Thoracic aorta (tissue), 2 donors: ENCODE measurements at places on chromosomes 6 and 20. TPM values are rescaled to one million over a fixed set of nuclear protein-coding genes. Genes with fewer than 3 reads are reported as not detected.
A peak's percentile ranks its signal among the peaks of the same experiment; 100 is the strongest.

DNA sequence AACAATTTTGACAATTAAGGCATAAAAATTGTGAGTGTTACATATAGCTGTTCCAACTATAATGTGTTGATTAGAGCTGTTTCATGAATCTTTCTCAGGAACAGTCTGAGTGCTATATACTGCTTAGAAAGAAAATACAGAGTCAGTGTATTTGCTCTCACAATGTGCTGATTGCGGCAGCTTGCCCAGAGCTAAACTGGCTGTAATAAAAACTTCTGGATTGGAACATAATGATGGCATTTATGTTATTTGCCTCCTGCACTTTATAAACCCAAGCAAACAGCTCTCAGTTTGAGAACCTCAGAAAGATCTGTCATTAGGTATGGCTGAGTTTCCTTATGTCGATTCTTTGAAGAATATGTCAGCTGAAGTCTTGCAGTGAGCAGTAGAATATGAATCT, 29.5 kb downstream of the FLRT3 start:
- H3K27ac ChIP-seq = no peak overlapping the region
- no peaks in the 10 kb centered on the region for H3K4me1 ChIP-seq
- DNase-seq = no peak
- no peaks in the 10 kb centered on the region for H3K27me3 ChIP-seq
- no peak overlapping the region for H3K4me3 ChIP-seq

The WFDC5 gene
- total RNA-seq = not detected

DNA sequence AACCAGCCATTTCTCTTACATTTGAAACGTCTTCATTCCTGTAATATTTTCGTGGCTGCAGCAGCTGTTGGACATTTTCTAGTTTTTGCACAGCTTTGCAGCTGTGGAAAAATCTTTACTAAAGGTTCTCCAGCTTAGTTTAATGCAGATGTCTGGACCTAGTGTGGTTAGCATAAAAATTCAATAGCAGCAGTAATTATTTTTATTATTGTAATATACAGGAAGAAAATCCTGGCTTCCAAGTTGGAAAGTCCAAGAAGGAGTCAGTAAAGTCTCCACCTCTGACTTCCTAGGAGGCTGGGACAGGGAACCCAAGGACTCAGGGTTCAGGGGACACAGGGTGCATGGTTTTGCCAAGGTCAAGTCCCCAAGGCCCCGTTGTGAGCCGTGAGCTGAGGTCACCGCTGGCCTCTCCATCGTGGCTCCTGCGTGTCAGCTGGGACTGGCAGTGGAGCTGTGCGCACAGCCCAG, 230.6 kb downstream of the FNDC1 start:
- H3K27ac ChIP-seq = no peak overlapping the region
- no peaks in the 10 kb centered on the region for H3K36me3 ChIP-seq
- no peaks in the 10 kb centered on the region for H3K27me3 ChIP-seq
- peaks cover 4% of the 10 kb centered on the region for H3K4me1 ChIP-seq
- H3K4me3 ChIP-seq = no peak overlapping the region

DNA sequence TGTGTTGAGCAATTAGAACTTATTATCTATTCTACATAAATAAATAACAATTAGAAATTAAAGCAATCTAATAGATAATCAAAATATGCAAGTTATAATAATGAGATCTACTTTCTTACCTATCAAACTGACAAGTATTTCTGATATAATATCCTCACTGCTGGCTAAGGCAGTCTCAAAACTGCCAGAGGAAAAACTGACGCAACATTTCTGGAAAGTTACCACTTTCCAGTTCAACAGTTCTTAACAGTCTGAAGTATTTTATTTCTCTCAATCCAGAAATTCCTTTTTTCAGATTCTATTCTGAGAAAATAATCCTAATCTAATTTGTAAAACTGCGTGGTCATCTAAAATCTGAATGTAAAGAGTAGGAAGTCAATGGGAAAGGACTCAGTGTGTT, 121.0 kb downstream of the TRDN start:
- peaks cover 27% of the 10 kb centered on the region for H3K4me1 ChIP-seq
- H3K4me3 ChIP-seq = no peak overlapping the region
- H3K27me3 ChIP-seq = no peaks in the 10 kb centered on the region

DNA sequence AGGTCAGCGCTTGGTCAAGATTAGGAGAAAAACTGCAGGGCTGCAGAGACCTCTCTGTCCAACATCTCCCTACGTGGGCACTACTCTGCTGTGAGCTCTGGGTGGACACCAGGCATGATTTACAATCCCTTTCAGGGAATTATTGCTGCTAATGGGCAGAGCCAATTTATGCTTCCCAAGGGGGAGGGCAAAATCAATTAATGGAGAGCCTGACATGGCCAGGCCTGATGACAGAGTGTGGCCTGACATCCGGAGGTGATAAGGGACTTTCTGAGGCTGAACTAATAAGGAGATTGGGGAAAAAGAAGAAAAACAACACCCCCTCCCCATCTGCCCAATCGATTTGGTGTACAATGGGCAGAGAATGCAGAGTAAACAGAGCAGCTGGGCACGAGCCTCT, 5.0 kb upstream of the KCNK16 start:
- H3K27me3 ChIP-seq = no peaks in the 10 kb centered on the region

DNA sequence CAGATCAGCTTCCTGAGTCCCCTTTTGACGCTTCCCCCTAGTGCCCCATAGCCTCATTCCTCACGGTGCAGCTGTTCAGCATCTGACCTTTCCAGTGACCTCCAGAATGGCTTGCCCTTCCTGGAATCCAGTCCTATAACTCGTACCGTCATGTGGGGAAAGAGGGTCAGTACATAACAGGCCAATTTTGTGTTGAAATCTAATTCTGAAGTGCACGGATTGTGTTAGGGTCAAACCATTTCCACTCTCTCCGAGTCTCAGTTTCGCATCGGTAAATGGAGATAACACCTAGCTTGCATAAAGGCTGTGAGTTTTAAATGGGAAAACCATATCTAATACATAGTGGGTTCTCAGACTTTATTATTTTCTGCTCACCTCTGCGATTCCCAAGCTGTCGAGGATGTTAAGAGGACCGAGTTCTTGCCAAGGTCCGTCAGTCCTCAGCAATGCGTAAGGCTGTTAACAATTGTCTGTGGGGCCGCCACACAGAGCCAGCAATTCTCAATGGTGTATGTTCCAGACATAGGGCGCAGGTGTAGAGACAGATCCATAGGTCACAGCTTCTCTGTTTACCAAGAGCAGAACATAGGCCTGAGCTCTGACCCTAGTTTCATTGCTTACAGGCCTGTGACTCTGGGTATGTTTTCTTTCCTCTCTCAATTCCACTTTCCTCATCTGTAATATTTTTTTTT, 45.5 kb upstream of the CCR6 start:
- no peaks in the 10 kb centered on the region for H3K4me1 ChIP-seq
- H3K27ac ChIP-seq = no peak overlapping the region
- H3K27me3 ChIP-seq = no peaks in the 10 kb centered on the region
- DNase-seq = no peak
- no peak overlapping the region for H3K4me3 ChIP-seq

- no peak for DNase-seq
- no peak overlapping the region for H3K4me3 ChIP-seq
- no peaks in the 10 kb centered on the region for H3K4me1 ChIP-seq
- H3K27ac ChIP-seq = no peak overlapping the region
- peaks cover 15% of the 10 kb centered on the region for H3K36me3 ChIP-seq
Observed at GRCh38 chr6:99543968-99544367, 24.5 kb downstream of the CCNC start.

- DNase-seq = no peak
- no peak overlapping the region for H3K4me3 ChIP-seq
Observed at GRCh38 chr6:19501737-19502245, 335.4 kb upstream of the ID4 start.

DNA sequence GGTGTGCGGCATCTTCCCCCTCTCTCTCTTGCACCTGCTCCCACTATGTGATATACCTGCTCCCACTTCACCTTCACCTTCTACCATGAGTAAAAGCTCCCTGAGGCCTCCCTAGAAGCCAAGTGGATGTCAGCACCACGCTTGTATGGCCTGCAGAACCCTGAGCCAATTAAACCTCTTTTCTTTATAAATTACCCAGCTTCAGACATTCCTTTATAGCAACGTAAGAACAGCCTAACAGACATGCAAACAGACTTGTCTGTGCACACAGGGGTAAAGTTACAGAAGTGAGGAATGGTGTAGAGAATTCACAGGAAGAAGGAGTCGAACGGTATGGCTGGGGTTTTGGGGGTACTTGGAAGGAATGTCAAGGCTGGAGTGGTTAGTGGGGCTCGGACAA, 14.8 kb upstream of the TGM2 start:
- no peak overlapping the region for H3K27ac ChIP-seq
- no peak overlapping the region for H3K4me3 ChIP-seq
- no peaks in the 10 kb centered on the region for H3K36me3 ChIP-seq

DNA sequence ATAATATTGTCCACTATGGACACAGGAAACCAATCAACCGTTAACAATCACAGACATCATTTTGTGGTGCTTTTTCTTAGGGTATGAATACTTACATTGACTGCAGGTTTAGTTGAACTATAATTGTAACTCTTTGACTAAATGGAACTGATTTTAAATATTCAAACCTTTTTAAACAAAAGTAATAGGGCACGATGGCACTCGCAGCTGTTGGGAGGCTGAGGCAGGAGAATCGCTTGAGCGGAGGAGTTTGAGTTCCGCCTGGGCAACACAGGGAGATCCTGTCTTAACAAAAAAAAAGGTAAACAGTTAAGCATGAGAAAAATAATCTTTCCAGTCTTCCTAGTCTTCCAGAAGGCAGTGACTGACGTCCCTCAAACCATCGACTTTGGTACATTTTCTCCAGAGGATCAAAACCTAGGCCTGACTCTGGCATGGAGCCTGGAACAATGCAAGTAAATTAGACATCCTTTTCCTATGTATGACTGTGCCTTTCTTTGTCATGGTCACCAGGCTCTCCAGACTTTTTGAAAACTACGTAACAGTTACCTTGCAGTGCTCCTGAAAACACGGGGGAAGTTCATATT, 16.6 kb upstream of the PRDM13 start:
- H3K27ac ChIP-seq = no peak overlapping the region
- H3K27me3 ChIP-seq = peaks cover 21% of the 10 kb centered on the region
- peaks cover 15% of the 10 kb centered on the region for H3K4me1 ChIP-seq
- no peaks in the 10 kb centered on the region for H3K36me3 ChIP-seq

- no peak for DNase-seq
- H3K27ac ChIP-seq = peak overlapping the region; percentile 55
- peaks cover 10% of the 10 kb centered on the region for H3K4me1 ChIP-seq
- H3K4me3 ChIP-seq = no peak overlapping the region
Observed at GRCh38 chr6:121652223-121652622, 216.8 kb downstream of the GJA1 start.

DNA sequence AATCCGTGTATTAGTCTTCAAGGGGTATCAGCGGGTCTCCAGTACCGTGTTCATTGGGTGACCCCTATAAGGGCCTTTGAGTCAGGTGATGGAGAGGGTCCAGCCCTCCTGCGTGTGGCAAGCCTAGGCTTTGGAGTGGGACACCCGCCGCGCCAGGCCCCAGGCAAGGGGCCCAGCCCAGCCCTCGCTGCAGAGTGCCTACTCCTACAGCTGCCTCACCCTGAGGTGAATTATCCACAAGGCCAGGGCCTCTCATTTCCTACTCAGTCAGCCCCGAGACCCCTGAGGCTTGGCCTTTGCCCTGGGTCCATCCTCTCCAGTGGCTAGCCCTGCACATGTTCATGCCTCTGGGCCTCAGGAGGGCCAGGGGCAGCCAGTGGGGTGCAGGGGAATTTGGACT, 45.1 kb downstream of the TMEM242 start:
- H3K27me3 ChIP-seq = no peaks in the 10 kb centered on the region
- H3K4me3 ChIP-seq = no peak overlapping the region
- no peak for DNase-seq

The SIM1 gene
- not detected for total RNA-seq

The WFDC2 gene
- total RNA-seq = not detected

GRCh38 chr6:147161974-147162495, 42.2 kb upstream of the STXBP5 start:
- no peaks in the 10 kb centered on the region for H3K4me1 ChIP-seq
- H3K27ac ChIP-seq = no peak overlapping the region
- no peak overlapping the region for H3K4me3 ChIP-seq
- H3K36me3 ChIP-seq = no peaks in the 10 kb centered on the region

- H3K27ac ChIP-seq = no peak overlapping the region
- H3K4me1 ChIP-seq = no peaks in the 10 kb centered on the region
- H3K36me3 ChIP-seq = no peaks in the 10 kb centered on the region
- H3K4me3 ChIP-seq = no peak overlapping the region
- no peaks in the 10 kb centered on the region for H3K27me3 ChIP-seq
Observed at GRCh38 chr20:62493253-62493885, 17.6 kb upstream of the GATA5 start.

DNA sequence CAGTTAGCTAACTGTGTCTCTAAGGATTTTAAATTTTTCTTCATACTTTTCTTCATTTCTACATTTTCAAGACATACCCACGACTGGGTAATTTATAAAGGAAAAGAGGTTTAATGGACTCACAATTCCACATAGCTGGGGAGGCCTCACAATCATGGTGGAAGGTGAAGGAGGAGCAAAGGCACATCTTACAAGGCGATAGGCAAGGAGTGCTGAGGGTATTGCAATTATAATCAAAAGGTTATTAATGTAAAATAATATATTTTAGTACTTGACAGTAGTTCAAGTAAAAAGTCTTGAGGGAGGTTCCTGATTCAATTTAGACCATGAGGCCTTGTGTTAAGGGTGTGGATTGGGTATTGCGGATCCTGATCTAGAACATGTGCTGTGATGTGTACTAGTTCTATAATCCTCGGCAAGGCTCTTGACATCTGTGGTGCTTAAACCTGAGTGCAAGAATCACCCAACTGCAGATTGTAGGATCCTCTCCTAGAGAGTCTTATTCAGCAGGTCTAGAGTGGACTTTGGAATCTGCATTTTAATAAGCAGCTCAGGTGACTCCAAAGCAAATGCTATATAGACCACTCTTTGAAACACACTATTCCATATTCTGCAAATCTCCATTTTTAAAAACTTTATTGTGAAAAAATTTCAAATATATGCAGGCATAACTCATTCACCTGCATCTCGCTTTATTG, 7.2 kb upstream of the ABCC10 start:
- H3K27me3 ChIP-seq = no peaks in the 10 kb centered on the region
- no peak overlapping the region for H3K27ac ChIP-seq
- DNase-seq = no peak

DNA sequence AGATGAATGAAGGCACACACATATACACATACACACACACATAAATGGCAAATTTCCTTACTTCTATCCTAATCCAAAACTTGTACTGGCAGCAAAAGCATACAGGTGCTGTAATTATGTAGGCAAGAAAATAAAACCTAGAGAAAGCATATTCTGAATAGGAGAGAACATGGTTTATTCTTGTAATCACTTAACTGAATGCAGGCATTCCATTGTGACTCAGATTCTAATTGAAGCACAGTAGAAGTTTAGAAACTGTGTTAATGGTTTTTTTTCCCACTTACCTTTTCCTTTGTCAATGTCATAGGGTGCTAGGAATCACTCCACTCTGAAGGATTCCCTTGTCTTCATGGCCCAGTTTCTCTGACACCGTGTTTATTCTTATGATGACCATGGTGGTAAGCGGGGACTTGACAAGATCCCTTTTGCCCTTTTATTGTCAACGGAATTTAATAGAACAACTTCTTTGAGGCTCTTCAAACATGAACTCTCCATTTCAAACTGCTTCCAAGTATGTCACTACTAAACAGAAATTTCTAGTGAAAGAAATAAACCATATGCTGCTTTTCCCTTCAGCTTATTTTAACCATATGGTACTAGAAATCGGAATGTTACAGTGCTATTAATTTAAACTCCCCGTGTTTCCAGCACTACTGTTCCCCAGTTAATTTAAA, 164.2 kb downstream of the OGFRL1 start:
- no peaks in the 10 kb centered on the region for H3K4me1 ChIP-seq
- H3K27ac ChIP-seq = no peak overlapping the region
- no peak for DNase-seq
